Tongue (tissue), 3 donors: ENCODE measurements at places on chromosomes 12 and 14. TPM values are rescaled to one million over a fixed set of nuclear protein-coding genes. Genes with fewer than 3 reads are reported as not detected.

Gene FGF6
- 50.7 TPM for total RNA-seq

Gene LRRC43
- 0.51 TPM for total RNA-seq

Gene KLRD1
- 0.31 TPM for total RNA-seq

Gene SERPINA10
- not detected for total RNA-seq

Gene CLMN
- 8.5 TPM for total RNA-seq

Gene CFAP54
- 1.6 TPM for total RNA-seq

DNA sequence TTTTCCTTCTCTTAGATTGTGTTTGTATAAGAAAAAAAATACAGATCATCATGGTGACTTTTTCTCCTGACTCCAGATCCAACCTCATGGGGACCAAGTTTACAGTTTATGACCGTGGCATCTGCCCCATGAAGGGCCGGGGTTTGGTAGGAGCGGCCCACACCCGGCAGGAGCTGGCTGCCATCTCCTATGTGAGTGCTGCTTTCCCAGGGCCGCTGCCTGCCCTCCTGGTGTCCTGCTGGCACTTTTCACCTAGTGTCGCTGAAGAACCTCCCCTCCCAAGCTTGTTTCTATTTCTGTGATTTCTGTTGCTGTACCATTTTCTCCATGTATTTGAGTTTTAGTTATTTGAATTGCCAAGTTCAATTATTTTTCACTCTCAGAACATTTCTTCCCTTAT is 24.8 kb upstream of the TEAD4 start:
- no peak for DNase-seq

DNA sequence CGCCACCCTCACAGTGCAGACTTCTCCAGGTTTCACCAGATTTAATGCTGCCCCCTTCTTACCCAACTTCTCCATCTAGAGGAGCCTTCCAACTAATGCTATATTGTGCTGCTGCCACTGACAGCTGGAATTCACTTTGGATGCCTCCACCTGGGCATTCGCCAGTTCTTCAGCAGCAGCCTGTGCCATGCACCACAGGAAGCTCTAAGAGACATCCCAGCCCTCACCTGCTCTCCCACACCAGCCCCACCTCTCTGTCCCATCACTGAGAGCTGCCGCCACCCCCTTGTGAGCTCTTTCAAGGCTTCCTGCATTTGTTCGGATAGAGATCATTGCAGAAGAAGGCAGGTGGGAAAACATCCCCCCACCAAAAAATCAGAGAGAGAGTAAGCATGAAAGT is 4.6 kb upstream of the KRT2 start:
- DNase-seq = no peak

- no peak for DNase-seq
These were observed 56.7 kb downstream of the KIAA0586 start for GRCh38 chr14:58484176-58484575.

GRCh38 chr14:104274806-104275205 is 136.4 kb downstream of the KIF26A start:
- DNase-seq = no peak

DNA sequence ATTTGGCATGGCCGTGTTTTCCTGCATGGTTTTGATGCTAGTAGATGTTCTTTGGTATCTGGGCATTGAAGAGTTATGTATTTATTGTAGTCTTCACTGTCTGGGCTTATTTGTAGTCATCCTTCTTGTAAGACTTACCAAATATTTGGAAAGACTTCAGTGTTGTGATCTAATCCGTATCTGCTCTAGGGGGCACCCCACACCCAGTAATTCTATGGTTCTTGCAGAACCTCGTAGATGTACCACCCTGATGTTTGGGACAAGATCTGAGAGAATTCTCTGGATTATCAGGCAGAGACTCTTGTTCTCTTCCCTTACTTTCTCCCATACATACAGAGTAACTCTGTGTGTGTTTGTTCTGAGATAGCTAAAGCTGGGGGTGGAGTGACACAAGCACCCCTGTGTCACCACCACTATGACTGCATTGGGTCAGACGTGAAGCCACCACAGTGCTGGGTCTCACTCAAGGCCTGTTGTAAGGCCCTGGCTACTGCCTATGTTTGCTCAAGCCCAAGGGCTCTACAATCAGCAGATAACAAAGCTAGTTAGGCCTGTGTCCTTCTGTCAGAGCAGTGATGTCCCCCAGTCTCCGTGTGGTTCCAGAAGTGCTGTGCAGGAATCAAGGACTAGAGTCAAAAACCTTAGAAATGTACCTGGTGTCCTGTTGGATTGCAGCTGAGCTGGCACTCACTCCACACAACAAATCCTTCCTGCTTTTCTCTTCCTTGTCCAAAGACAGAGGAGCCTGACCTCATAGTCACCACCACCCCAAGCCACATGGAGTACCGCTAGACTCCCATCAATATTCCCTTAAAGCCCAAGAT is 9.6 kb downstream of the RDH16 start:
- DNase-seq = no peak

- DNase-seq = peak; percentile 70
These were observed 38.9 kb upstream of the RASSF3 start for GRCh38 chr12:64571411-64571810.

GRCh38 chr12:10406725-10407124 is 2.8 kb downstream of the KLRC4 start:
- no peak for DNase-seq

GRCh38 chr12:125402874-125403789 is 337.9 kb downstream of the AACS start:
- DNase-seq = peak; percentile 33

DNA sequence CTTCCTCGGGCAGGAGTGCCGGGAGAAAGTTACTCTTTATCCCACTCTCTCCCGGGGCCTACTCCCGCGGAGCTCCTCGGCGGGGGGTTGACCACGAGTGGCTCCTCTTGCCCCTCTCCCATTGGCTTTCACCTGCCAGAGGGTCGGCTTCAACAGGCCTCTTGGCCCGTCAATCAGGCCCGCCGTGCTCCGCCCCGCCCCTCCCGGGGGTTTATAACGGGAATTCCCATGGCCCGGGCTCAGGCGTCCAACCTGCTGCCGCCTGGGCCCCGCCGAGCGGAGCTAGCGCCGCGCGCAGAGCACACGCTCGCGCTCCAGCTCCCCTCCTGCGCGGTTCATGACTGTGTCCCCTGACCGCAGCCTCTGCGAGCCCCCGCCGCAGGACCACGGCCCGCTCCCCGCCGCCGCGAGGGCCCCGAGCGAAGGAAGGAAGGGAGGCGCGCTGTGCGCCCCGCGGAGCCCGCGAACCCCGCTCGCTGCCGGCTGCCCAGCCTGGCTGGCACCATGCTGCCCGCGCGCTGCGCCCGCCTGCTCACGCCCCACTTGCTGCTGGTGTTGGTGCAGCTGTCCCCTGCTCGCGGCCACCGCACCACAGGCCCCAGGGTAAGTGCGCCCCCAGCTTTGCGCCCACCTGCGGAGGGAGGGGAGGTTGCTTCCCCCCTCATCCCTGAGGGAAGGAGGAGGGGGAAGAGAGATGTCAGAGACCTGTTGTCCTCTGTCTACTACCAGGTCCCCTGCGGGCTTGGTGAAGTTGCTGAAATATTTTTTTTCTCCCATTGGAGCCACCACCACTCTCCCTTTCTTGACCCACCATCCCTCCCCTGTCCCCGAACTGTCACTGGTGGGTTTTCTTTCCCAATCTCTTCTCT is at the start of gene SMOC1:
Gene SMOC1 (plus strand): TSS at position 242 of the 869 bp plus-strand sequence. CDS start 263 bp downstream, at position 505.
- DNase-seq = peak; percentile 66

GRCh38 chr14:23183479-23183878 is at the start of gene SLC7A8:
Gene SLC7A8, minus strand, starts transcription at chr14:23183660. Its CDS starts 746 bp downstream, at chr14:23182914.
- peak; percentile 67 for DNase-seq

DNA sequence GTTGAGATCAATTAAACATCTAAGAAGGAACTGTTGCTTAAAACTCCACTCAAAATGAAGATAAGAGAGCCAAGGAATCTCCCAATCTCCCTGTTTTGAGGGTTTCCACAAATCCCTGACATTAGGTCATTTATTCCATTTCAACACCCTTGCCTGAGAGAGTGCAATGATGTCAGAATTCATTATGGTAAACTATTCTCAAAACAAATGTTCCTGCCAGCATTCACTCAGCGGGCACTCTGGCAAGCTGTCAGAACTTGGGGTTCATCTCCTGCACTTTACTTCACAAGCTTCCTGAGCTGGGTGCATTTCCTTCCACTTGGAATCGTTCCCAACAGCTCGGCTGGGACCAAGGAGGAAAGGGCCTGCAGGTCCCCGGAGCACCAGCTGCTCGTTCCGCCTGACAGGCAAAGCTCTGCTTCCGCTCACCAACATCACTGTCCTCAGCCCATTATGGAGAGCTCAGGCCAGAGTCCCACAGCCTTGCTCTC is 117.8 kb downstream of the TTC7B start:
- DNase-seq = peak; percentile 84

GRCh38 chr12:13503094-13503835 is 306.7 kb downstream of the EMP1 start:
- peak; percentile 16 for DNase-seq

DNA sequence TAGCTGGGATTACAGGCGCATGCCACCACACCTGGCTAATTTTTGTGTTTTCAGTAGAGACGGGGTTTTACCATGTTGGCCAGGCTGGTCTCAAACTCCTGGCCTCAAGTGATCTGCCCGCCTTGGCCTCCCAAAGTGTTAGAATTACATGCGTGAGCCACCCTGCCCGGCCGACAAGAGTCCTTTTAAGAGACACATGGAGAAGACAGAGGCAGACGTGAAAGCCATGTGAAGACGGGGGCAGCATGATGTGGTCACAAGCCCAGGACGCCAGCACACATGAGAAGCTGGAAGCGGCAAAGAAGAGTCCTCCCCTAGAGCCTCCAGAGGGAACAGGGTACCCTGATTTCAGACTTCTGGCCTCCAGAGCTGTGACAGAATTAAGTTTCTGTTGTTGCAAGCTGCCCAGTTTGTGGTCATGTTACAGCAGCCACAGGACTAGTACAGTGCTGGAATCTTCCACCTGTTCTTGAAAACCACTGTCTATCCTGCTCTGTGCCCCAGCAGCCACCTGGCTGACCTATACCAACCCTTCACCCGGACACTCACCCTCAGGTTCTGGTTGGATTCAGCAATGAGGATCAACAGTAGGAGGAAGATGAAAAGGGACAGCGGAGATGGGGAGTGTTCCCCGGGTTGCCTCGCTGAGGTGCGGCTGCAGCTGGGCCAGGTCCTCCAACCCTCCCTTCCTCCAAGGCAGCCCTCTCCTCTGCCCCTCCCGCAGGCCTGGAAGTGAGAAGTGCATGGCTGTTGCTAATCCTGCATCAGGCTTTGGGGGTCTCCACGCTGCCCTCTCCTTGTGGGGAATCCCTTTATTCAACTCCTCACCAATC is 16.9 kb downstream of the VPS37B start:
- no peak for DNase-seq

DNA sequence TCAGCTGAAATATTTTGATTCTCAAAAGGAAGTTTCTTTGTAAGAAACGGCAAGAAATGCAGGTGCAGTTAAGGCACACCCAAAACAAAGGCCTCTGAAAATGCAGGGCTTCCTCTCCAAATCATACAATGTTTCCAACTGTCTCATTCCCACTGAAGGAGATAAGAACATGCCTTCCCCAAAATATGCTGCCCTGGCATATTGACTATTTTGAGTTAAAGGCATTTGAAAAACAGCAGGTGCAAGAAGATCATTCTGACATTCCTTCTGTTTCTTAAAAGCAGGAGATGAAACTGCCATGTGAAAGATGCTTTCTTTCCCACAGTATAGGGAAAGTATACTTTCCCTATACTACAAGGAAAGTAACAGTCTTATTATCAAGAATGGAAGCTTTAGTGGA is 33.4 kb upstream of the VASH1 start:
- DNase-seq = no peak

DNA sequence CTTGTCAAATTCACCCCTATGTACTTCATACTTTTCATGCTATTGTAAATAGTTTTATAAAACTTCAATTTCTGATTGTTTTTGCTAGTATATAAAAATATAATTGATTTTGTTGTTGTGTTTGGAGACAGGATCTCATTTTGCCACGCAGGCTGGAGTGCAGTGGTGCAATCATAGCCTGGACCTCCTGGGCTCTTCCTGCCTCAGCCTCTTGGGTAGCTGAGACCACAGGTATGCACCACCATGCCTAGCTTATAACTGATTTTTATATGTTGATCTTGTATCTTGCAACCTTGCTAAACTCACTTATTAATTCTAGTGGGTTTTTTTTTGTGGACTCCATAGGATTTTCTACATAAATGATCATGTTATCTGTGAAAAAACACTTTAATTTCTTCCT is 23.5 kb downstream of the ATP5MC2 start:
- DNase-seq = no peak

DNA sequence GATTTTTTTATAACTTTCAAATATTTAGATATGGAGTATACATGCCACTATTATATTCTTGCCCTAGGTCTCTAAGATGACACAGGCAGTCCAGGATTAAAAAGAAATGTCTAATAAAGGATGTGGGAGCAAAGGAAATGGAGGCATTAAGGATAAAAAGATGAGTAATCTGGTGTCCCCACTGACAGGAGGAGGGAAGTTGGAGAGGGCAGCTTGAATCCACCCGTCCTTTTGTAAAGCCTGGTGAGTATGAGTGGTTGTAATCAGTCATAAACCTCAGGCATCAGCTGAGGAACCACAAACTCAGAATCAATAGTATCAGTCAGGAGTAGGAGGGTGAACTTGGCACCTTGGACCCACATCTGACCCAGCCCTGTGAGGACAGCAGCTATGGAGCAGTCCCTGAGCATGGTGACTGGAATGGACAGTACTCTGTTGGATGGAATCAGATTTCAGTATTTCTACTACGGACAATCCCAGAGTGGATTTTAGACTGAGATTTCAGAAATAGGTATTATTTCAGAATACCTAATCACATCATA is 100.5 kb downstream of the EXOC5 start:
- no peak for DNase-seq

DNA sequence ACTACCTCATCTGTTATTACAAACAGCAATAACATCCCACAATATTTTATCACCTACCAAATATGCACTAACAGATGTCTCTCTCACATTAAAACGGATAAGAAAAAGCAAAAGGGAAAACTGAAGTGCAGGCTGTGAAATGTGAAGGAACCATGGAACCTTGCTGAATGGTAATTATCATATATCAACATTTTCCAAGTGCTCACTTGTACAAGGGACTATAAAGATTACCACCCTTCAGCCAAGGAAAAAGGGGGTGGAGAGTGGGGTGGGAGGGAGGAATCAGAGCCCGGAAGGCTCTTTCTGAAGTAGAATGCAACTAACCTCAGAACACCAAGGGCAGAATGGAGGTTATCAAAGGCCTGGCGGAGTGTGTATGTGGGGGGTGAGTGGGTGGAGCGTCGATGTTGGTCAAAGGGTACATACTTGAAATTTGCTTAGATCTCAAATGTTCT is 1.2 kb downstream of the SNX6 start:
- no peak for DNase-seq
